KBM-7 (cell line): ENCODE measurements at places on chromosomes 3 and 15.

GRCh38 chr3:165797551-165797950 is 39.7 kb downstream of the BCHE start:
- no peak for DNase-seq

GRCh38 chr15:33612721-33613304 is 302.0 kb downstream of the RYR3 start:
- no peak for DNase-seq

- DNase-seq, result peak; percentile 100
Measured at GRCh38 chr15:58521293-58521991, 89.7 kb downstream of the LIPC start.

GRCh38 chr15:35394416-35394815 is 151.5 kb downstream of the DPH6 start:
- DNase-seq, result no peak

DNA sequence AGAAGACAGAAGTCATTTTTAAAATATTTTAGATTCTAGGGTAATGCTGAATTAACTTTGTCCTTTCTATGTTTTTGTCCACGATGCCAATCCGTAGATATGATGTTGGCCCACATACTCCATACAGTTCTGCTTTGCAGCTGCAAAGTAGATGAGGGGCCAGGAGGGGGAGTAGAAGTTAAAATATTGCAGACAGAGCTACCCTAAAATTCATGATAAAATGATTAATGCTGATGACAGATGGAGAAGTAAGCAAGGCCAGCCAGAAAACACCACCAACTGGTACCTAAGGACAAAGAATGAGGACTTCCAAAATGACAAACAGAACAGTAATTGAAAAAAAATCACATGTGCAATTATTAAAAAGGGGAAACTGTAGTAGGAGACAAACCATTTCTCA is 756.6 kb upstream of the ARPP21 start:
- DNase-seq, result no peak

- no peak for DNase-seq
Measured at GRCh38 chr15:79629687-79630086, 197.6 kb downstream of the MINAR1 start.
